Body of pancreas (tissue), 4 donors: ENCODE measurements at places on chromosomes 3 and 15. TPM values are rescaled to one million over a fixed set of nuclear protein-coding genes. Genes with fewer than 3 reads are reported as not detected.

- H3K27ac ChIP-seq, result no peak overlapping the region
- no peak overlapping the region for H3K4me3 ChIP-seq
- no peaks in the 10 kb centered on the region for H3K4me1 ChIP-seq
These were observed 82.5 kb downstream of the PEX5L start for GRCh38 chr3:179953993-179954870.

DNA sequence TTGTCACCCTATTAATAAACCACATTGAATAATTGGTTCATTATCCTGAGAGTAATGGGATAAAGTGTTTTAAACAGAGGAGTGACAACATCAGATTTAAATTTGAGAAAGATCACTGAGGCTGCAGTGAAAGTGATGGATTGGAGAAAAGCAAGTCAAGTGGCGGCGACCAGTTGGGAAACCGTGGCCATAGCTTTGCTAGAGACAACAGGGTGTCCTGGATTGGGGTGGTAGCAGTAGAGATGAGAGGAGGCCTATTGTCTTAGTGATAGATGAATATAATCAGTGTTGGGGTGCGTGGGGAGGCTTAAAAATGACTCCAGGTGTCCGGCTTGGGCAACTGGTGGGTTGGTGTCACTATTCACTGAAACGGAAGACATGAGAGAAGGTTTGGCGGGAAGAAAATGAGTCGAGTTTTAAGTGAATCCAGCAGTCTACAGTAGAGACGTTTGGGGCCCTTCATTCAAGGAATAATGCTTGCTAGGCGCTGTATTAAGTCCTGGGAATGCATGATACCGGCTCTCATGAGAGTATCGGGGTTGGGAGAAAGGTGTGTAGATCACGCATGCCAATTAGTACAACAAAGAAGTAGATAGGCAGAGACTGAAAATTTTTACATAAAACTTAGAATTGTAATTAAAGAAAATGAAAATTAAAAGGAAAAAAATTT lies 819 bp downstream of the NEK4 start:
- no peak for DNase-seq
- no peak overlapping the region for H3K27ac ChIP-seq
- peaks cover 10% of the 10 kb centered on the region for H3K36me3 ChIP-seq
- peak overlapping the region; percentile 92 for H3K4me3 ChIP-seq
- no peaks in the 10 kb centered on the region for H3K27me3 ChIP-seq

DNA sequence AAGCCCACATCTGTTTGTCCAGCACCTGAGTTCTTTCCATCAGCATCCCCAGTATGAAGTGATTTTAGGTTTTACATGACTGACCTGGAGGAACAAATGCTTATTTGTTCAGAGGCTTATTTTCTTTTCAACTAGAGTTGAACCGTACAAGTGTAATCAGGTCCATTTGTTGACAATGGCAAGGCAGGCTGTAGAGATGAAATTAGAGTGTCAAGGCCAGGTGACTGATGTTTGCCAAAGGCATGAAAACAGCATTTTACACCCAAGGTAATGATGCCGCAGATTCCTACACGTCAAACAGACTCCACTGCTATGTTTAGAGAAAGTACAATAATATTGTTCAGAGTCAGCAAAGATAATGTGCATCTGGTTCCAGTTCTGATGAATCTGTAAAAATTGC lies 96.5 kb downstream of the KCNAB1 start:
- peaks cover 3% of the 10 kb centered on the region for H3K4me1 ChIP-seq
- no peak for DNase-seq
- no peaks in the 10 kb centered on the region for H3K36me3 ChIP-seq
- H3K27me3 ChIP-seq, result no peaks in the 10 kb centered on the region
- H3K27ac ChIP-seq, result no peak overlapping the region
- no peak overlapping the region for H3K4me3 ChIP-seq

- no peaks in the 10 kb centered on the region for H3K36me3 ChIP-seq
- no peaks in the 10 kb centered on the region for H3K27me3 ChIP-seq
- H3K27ac ChIP-seq, result no peak overlapping the region
- no peak overlapping the region for H3K4me3 ChIP-seq
- no peaks in the 10 kb centered on the region for H3K4me1 ChIP-seq
- no peak for DNase-seq
These were observed 67.3 kb upstream of the TRIM42 start for GRCh38 chr3:140610544-140610943.

- no peak for DNase-seq
- no peak overlapping the region for H3K4me3 ChIP-seq
- H3K36me3 ChIP-seq, result no peaks in the 10 kb centered on the region
- H3K27ac ChIP-seq, result no peak overlapping the region
These were observed 56.4 kb downstream of the UMPS start for GRCh38 chr3:124786511-124787241.

DNA sequence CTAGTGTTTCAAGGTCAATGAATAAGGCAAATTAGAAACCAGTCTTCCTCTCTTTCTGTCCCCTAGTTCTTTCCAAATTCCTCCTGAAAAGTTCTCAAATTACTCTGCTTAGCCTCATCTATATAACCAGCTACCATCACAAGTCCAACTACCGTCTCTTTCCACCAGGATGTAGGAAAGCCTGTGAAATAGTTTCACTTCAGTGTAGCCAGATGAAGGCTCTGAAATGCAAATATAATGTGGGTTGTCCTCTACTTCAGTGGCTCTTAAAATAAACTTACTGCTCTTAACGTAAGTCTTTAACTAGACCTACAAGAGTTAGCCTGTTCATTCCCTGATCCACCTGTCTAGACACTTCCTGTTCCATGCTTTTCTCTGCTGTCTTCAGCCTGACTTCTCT lies 827.7 kb downstream of the ROBO1 start:
- H3K4me3 ChIP-seq, result no peak overlapping the region
- no peaks in the 10 kb centered on the region for H3K27me3 ChIP-seq
- no peaks in the 10 kb centered on the region for H3K36me3 ChIP-seq
- DNase-seq, result no peak
- H3K27ac ChIP-seq, result no peak overlapping the region

- peaks cover 7% of the 10 kb centered on the region for H3K4me1 ChIP-seq
- no peak for DNase-seq
- no peaks in the 10 kb centered on the region for H3K36me3 ChIP-seq
- no peak overlapping the region for H3K27ac ChIP-seq
- no peaks in the 10 kb centered on the region for H3K27me3 ChIP-seq
These were observed 140.5 kb upstream of the MLF1 start for GRCh38 chr3:158430448-158430847.

Gene PARP15
- not detected for total RNA-seq

GRCh38 chr15:83163032-83163431 lies 44.6 kb downstream of the HDGFL3 start:
- H3K36me3 ChIP-seq, result no peaks in the 10 kb centered on the region
- no peaks in the 10 kb centered on the region for H3K4me1 ChIP-seq
- no peaks in the 10 kb centered on the region for H3K27me3 ChIP-seq

DNA sequence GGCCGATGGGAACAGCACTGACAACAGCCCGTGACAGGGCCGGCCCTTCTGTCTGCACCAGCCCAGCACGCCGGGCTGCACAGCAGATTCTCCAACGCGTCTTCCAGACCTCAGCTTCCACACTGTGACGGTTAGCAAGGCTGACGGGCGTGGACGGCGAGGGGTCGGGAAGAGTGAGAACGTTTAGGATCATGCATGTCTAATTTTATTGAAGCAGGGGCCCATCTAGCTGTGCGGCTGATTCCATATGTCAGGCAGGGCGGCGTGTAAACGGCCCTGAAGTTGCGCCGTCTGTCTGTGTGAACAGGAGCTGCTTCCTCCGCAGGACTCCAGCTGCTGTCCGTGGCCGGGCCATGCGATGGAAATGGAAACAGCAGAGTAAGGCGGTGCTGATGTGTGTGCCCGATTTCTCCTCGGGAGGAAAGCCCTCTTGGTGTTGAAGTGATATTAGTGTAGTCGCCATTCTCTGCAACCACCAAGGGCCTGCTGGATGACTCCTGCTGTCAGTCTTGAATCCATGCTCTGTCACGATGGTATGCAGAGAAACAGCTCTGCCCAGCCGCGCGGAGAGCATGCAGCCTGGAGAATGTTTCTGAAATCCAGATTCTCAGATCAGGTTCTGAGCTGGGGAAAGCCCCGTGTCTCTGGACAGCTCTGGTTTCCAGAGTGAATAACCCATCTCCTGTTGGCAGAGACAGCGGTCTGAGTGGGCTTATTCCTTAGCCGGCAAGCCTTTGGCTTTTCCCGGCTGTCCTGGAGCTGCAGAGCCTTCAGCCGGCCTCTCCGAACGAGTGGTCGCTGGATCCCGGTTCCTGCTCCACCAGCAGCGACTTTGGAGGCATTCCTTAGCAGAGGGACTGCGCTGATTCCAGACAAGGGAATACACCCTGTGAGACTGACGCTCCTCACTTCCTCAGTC lies 158.1 kb upstream of the UBE3A start:
- no peaks in the 10 kb centered on the region for H3K4me1 ChIP-seq
- no peaks in the 10 kb centered on the region for H3K27me3 ChIP-seq
- DNase-seq, result no peak

- no peak for DNase-seq
- H3K27me3 ChIP-seq, result no peaks in the 10 kb centered on the region
- H3K4me3 ChIP-seq, result no peak overlapping the region
- H3K36me3 ChIP-seq, result no peaks in the 10 kb centered on the region
- no peaks in the 10 kb centered on the region for H3K4me1 ChIP-seq
These were observed 199.4 kb downstream of the KCNH8 start for GRCh38 chr3:19347671-19348070.

DNA sequence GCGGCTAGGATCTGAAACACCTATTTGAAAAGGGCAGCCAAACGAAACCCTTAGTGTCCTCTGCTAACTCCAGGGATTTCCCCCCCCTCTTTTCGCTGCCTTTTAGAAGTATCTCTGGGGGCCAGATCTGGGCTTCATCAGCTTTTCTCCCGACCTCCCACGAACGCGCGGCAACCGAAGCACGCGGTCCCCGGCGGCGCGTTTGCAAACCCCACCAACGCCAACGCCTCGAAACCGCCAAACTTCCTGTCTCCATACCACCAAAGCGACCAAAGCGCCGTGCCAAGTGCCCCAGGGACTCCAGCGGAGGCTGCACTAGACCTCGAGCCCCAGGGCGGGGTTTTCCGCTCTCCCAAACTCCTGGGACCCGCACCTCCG lies 155.8 kb upstream of the FRMD4B start:
- H3K4me3 ChIP-seq, result peak overlapping the region; percentile 11
- H3K27ac ChIP-seq, result no peak overlapping the region

- DNase-seq, result no peak
- H3K4me3 ChIP-seq, result no peak overlapping the region
- H3K4me1 ChIP-seq, result no peaks in the 10 kb centered on the region
- no peaks in the 10 kb centered on the region for H3K36me3 ChIP-seq
- H3K27me3 ChIP-seq, result no peaks in the 10 kb centered on the region
These were observed 64.1 kb downstream of the BTD start for GRCh38 chr3:15665510-15666150.

- H3K4me3 ChIP-seq, result no peak overlapping the region
- H3K27me3 ChIP-seq, result no peaks in the 10 kb centered on the region
- peaks cover 40% of the 10 kb centered on the region for H3K4me1 ChIP-seq
- no peaks in the 10 kb centered on the region for H3K36me3 ChIP-seq
These were observed 9.4 kb downstream of the SNX1 start for GRCh38 chr15:64105113-64105704.

Gene SCG5
- 49.4 TPM for total RNA-seq

GRCh38 chr15:89141885-89142284 lies 53.6 kb downstream of the ABHD2 start:
- peak overlapping the region; percentile 11 for H3K27ac ChIP-seq
- no peak for DNase-seq

- H3K36me3 ChIP-seq, result no peaks in the 10 kb centered on the region
- H3K4me1 ChIP-seq, result no peaks in the 10 kb centered on the region
- no peak for DNase-seq
- no peaks in the 10 kb centered on the region for H3K27me3 ChIP-seq
These were observed 45.3 kb upstream of the INO80 start for GRCh38 chr15:41161336-41161735.

DNA sequence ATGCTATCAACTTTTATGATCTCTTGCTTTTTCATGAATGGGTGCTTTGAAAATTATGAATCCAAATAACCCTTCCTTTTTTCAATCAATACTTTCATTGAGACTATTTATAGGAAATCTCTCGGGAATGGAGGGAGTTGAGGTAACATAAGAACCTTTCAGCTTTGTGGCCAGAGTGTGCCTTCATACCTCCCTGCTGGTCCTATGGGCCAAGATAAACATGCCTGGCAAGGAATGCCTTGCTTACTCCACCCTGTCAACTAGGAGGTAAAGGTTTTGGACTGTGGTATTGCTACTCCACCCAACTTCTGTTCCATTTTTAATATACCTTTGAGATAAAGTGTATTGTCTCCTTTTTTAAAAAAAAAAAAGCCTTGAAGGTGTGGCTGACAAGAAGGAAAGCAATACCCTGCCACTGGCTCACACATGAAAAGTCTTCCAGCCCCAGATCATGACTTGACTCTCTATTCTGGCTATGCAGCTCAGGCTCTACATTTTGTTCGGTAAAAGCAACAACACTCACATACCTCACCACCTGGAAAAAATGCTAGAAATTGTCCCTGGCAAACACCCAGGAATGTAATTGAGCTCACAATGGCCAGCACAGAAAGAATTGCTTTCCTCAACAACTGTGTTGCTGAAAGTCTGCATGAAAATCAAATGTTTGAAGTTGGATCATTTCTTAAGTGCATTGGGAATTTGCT lies 35.8 kb downstream of the COL8A1 start:
- H3K4me1 ChIP-seq, result no peaks in the 10 kb centered on the region
- no peaks in the 10 kb centered on the region for H3K27me3 ChIP-seq
- H3K4me3 ChIP-seq, result no peak overlapping the region
- no peaks in the 10 kb centered on the region for H3K36me3 ChIP-seq
- DNase-seq, result no peak
- no peak overlapping the region for H3K27ac ChIP-seq

Gene HDC
- total RNA-seq, result not detected

Gene GOLGA6L10
- 2.9 TPM for total RNA-seq

GRCh38 chr3:45123581-45124269 lies 22.5 kb downstream of the CDCP1 start:
- peaks cover 68% of the 10 kb centered on the region for H3K4me1 ChIP-seq
- H3K27me3 ChIP-seq, result no peaks in the 10 kb centered on the region
- no peak overlapping the region for H3K27ac ChIP-seq
- DNase-seq, result no peak
- H3K4me3 ChIP-seq, result no peak overlapping the region
- H3K36me3 ChIP-seq, result no peaks in the 10 kb centered on the region

GRCh38 chr15:75174729-75175128 lies 27.0 kb upstream of the C15orf39 start:
- H3K27me3 ChIP-seq, result no peaks in the 10 kb centered on the region
- no peak overlapping the region for H3K4me3 ChIP-seq
- H3K36me3 ChIP-seq, result no peaks in the 10 kb centered on the region
- H3K4me1 ChIP-seq, result peaks cover 41% of the 10 kb centered on the region
